ENCODE measurements at places on chromosomes 13 and 19.

DNA sequence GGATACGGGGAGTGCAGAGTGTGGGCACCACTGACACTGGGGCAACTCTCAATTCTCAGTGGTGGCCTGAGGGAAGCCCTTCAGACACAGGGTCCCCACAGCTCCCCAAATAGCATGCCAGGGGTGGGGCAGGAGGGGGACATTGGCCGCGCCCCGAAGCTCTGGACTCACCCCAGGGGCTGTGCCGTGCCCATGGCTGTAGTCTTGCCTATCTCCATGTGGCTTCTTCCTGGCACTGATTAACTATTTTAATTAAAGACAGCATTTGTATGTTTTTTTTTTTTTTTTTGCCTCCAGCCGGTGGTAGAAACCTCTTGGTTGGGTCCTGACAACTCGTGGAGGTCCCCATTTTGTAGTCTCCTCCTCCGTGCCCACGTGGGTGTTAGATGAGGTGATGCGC, 23.3 kb downstream of the GATAD2A start:
- DNase-seq, result no peak

GRCh38 chr13:59356607-59357006, 807.1 kb downstream of the DIAPH3 start:
- DNase-seq, result no peak

DNA sequence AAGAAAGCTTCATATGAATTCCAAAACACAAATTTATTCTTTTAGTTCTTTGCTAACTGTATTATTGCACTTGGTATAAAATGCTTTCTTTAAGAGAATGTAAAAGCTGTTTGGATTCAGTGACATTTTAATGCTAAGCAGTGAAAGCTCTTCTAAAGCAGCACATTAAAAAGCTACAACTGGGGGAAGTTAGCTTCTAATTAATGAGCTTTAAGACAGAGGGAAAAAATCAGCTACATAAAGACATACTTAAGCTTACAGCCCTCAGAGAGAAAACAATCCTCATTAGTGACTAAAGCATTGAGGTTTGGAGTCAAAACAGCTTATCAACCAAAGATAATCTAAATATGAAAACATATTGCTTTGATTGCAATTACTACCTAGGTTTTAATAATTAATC, 1222.2 kb upstream of the SPRY2 start:
- DNase-seq, result no peak

DNA sequence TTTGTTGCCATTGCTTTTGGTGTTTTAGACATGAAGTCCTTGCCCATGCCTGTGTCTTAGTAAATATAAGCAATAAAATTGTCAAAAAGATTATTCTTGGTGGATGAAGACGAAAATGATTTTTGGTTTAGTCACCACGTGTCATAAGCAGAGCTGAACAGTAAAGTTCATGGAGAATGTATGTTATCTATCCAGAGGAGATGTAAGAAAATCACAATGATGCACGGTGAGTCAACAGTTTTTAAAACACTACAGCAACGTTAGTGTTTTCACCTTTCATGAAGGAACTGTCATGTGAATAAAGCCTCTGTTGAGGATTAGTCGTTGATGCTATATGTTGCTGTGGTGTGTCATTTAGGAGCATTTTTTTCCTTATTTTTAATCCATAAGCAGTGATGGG, 137.6 kb downstream of the GPC6 start:
- no peak for DNase-seq

- no peak for DNase-seq
Observed at GRCh38 chr13:34654647-34655046, 287.4 kb upstream of the NBEA start.
